GM18507 (cell line): ENCODE measurements at places on chromosomes 7 and 10.

GRCh38 chr7:25103773-25104172, 21.3 kb downstream of the CYCS start:
- no peak for DNase-seq

GRCh38 chr7:116075351-116076145, 45.0 kb upstream of the TFEC start:
- no peak for DNase-seq

DNA sequence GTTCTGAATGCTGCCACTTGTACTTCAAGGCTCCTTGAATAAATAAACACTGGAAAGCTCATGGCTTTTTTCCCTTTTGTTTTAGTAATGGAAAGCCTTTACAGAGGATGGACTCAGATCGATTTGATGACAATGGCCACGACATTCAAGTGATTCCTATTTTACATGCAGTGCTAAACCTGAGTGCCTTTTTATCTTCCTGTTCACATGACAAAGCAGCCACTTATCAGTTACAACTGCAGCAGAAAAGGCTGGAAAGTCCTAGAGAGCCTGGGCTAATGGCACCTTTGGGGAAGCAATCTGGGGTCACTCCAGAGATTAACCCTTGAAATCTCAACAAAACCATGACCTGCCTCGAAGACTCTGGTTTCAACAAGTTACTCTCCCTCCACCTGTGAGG, 249.0 kb upstream of the AUTS2 start:
- no peak for DNase-seq

GRCh38 chr10:88542522-88542921, 40.6 kb downstream of the RNLS start:
- DNase-seq, result no peak

- DNase-seq, result no peak
Observed at GRCh38 chr10:69629519-69629896, 539 bp upstream of the FAM241B start.

GRCh38 chr7:87151002-87151728, 1.1 kb upstream of the DMTF1 start:
- no peak for DNase-seq

GRCh38 chr7:157627033-157627432, 290.2 kb downstream of the DNAJB6 start:
- DNase-seq, result no peak

DNA sequence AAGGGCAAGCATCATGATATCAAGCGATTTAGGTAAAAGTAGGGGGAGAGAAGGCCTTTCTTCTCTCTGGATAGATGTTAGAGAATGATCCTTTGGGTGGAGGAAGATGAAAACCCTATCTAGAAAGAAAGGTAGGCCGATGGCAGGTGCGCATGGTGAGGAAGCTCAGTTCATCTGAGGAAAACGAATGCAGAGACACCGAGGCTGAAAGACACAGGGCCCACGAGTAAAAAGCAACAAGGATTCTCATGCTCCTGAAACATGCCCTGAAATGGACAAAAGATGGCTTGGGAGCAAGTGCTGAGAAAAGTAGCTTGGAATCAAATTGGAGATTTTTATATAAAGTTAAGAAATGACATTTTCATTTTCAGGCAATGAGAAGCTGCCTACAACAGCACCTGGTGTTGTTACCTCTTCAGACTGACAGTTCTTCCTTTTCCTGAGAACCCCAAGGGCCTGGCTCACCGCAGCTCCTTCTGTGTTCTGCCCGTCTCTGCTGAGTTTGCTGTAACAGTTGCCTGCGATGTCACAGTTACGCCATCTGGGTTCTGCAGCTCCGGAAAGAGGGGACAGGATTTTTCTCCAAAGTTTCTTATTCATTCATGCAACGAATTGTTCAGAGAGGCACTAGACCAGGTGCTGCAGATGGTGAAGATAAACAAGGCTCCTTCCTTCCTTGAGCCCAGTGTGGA, 402.0 kb upstream of the KLF6 start:
- no peak for DNase-seq

DNA sequence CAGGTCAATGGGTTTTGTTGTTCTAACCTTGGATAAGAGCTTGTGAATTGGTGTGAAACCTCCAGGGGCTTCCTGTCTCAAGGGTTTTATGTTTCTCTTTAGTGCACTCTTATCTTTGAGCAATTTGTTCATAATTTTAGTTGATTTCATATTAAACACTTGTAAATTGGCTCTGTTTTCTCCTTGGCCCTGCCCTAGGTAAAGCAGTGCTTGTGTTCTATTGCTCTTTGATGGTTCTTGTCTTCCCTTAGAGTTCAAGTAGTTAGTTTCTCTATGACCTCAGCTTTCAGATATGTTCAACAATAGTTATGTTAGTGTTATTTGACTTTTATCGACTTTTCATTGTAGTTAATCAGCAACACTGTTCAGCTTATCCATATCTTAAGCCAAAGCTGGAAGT, 566.4 kb upstream of the POT1 start:
- no peak for DNase-seq
